RWPE1 (cell line): ENCODE measurements at places on chromosomes 11 and 22.

- DNase-seq = no peak
Observed at GRCh38 chr11:116175707-116176106, 597.1 kb downstream of the BUD13 start.

GRCh38 chr11:117950301-117950700 lies 21.1 kb upstream of the TMPRSS13 start:
- no peak for DNase-seq

DNA sequence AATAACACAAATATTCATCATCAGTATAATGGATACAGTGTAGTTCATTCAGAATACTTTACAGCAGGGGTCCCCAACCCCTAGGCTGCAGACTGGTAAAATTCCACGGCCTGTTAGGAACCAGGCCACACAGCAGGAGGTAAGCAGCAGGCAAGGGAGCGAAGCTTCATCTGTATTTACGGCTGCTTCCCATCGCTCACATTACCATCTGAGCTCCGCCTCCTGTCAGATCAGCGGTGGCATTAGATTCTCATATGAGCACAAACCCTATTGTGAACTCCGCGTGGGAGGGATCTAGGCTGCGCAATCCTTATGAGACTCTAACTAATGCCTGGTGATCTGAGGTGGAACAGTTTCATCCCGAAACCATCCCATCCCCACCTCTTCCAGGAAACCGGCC lies 125.1 kb downstream of the SERGEF start:
- DNase-seq = no peak

DNA sequence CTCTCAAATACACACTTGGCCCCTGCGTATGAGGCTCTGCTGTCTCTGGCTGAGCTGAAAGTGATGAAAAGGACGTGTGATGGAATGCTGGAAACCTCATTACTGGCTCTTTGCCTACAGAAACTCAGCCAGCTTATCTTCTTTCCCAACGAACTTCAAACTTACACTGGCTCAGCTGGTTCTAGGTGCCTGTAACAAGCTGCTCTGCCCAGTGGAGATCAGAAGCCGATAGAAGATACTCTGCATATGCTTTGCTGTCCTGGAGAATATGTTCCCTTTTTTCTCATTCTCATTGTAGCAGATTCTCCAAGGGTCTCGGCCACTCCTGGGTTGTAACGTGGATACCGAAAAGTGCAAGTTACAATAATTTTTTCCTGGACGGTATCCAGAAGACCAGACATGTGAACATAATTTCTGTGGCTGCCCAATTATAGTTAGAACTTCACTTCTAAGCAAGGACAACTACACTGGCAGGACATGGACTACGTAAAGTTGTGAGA lies 405.3 kb upstream of the CCDC90B start:
- DNase-seq = no peak

GRCh38 chr22:46598737-46599424 lies 21.3 kb upstream of the GRAMD4 start:
- DNase-seq = no peak
